Endodermal cell (in vitro differentiated cells): ENCODE measurements at places on chromosomes 6 and 20.

DNA sequence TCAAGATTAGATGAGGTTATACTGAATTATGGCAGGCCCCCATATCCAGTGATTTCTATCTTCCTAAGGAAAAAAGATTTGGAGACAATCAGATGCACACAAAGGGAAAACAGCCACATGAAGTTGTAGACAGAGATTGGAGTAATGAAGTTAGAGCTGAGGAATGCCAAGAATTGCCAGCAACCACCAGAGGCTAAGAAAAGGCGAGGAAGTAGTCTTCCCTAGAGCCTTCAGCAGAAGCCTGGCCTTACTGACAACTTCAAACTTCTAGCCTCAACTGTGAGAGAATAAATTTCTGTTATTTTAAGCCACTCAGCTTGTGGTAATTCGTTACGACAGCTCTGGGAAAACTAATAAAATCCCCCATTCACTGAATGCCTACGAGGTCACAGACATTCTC, 473.9 kb downstream of the COL12A1 start:
- no peak for DNase-seq

GRCh38 chr6:34888874-34889555, at the start of gene ANKS1A:
Gene ANKS1A, plus strand, starts transcription at chr6:34889255. Its CDS starts 148 bp downstream, at chr6:34889403.
- peak; percentile 96 for DNase-seq

DNA sequence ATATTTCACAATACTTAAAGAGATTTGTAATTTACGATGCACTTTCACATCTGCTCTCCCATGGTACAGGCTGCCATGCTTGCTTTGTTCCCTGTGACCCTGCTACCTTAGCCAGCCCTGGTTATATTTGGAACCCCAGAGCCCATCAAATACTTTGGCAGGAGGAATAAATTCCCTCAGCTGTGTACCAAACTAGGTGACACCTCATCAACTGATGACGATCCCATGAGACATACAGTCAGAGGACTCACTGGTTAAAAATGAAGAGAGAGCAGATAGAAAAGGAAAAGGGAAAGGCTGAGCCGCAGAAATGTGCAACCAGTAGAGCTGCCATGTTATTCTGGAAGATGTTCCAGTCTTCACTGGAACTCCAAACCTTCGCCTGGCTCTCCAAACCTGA, 120.0 kb downstream of the SIM1 start:
- no peak for DNase-seq

GRCh38 chr6:35483490-35483889, 13.4 kb downstream of the TEAD3 start:
- peak; percentile 36 for DNase-seq

DNA sequence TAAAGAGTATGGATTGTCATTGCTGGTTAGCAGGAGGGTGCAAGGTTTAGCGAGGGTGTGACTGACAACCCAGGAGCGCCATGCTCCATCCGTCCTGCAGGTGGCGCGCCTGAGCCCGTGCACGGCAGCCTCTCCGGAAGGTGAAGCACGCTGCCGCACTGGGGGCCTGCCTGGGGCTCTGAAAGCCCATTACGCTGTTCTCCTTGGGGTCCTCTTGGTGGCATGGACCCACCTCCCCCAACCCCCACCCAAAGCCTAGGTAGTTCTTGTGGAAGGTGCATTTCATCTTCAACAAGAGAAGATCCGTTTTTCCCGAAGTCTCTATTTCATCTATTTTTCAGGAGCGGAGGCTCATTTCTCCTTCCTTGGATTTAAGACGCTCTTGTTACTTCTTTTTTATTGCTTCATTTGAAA, 197.4 kb upstream of the KCNG1 start:
- DNase-seq, result peak; percentile 87

DNA sequence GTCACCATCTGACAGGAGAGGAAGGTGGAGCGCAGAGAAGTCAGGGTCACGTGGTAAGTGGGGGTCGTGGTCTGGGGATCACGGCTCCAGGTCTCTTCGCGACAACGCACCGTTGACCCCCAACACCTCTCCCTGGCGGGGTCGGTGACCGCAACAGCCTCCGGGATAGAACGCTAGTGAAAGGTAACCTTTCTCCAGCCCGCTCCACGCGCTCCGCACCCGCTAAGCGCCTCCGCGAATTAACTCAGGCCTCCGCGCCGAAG, 600 bp upstream of the SYNJ2 start:
- no peak for DNase-seq

DNA sequence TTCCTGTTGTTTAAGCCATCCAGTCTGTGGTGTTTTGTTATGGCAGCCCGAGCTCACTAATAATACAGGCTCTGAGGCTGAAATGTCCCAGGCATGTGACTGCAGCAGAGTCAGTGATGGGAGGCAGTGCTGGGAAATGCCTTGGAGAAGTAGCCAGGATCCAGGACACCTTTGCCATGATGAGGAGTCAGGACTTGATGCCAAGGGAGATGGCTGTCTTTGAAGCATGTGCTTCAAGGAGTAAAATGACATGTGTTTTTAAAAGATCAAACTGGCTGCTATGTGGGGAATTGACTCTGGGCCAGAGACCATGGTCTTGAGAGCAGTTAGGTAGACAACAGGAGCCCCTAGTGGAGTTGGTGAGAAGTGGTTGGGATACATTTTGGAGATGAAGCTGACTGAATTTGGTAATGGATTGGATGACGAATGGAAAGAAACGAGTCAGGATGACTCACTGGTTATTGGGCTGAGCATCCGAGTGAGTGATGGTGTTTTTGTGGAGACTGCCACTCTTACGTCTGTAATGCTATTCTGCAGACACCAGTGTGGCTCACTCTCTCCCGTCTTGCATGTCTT, 322.2 kb downstream of the PLCB1 start:
- DNase-seq, result peak; percentile 69

DNA sequence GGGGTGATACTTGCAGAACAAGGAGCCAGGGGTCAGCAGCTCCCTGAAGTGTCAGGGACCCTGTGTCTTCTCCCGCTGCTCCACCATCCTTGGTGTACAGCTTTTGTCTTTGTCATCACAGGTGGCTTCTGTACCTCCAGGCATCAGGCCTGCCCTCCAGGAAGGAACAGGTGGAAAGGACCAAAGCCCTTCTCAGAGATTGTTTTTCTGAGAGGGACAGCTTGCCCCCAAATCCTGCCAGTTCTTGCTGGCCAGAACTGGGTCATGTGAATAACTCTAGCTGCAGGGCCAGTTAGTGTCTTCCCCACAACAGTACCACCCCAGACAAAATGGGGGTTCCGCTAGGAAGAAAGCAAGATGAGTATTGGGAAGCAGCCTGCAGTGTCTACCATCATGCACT, 31.4 kb downstream of the SNPH start:
- DNase-seq, result no peak

DNA sequence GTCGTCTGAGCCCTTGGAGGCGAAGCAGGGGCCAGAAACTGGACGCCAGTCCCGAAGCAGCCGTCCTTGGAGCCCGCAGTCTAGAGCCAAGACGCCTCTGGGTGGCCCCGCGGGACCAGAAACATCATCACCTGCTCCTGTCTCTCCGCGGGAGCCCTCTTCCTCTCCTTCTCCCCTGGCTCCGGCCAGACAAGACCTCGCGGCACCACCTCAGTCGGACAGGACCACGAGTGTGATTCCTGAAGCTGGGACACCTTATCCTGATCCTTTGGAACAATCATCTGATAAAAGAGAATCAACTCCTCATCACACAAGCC, 416 bp downstream of the RSPH4A start:
- DNase-seq, result no peak

GRCh38 chr6:138543657-138544056, 44.4 kb upstream of the NHSL1 start:
- no peak for DNase-seq

DNA sequence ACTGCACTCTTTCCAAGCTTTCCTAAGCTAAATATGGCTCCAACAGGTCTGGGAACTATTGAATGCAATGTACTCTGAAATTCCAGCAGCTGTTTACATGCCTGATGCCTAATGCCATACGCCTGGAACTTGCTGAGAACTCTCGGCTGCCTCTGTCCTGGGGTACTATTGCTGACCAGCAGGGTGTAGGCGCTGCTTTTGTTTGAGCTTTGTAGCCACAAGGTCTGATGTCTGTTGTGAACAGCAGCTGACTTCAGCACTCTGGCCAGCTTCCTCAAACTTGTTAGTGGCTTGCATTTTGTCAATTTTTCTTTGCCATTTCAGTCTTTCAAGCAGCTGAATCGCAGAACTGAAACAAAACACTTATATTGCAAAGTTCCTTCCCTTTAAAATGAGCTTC, 26.7 kb downstream of the SAYSD1 start:
- peak; percentile 91 for DNase-seq

DNA sequence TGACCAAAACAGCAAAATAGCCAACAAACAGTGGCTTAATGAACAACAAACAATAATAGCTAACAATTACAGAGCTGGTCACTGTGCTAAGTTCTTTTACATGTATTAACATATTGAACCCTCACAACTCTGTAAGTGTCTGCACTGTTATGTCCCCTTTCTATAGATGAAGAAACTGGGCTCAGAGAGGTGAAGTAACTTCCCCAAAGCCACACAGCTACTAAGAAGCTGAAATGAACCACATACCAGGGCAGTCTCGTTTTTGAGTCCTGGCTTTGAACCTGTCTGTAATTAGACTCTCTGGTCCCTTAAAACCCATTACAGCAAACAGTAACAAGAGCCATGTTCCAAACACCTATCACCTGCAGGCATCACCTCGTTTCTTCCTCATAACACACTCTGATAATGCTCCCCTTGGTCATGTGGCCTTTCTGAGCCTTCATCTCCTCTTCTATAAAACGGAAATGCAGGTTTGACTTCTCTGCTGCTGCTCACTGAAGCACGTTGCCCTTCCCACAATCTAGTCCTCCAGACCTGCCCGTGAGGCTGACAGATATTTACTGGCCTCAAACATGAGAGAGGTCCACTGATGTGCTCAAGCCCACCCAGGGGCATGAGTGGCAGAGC, 23.3 kb downstream of the KCNK15 start:
- no peak for DNase-seq

GRCh38 chr6:83062225-83062624, 3.4 kb downstream of the UBE3D start:
- no peak for DNase-seq

GRCh38 chr20:63005862-63006539, 763 bp downstream of the BHLHE23 start:
- DNase-seq, result peak; percentile 77

GRCh38 chr20:17969278-17969883, 563 bp downstream of the MGME1 start:
- peak; percentile 82 for DNase-seq

DNA sequence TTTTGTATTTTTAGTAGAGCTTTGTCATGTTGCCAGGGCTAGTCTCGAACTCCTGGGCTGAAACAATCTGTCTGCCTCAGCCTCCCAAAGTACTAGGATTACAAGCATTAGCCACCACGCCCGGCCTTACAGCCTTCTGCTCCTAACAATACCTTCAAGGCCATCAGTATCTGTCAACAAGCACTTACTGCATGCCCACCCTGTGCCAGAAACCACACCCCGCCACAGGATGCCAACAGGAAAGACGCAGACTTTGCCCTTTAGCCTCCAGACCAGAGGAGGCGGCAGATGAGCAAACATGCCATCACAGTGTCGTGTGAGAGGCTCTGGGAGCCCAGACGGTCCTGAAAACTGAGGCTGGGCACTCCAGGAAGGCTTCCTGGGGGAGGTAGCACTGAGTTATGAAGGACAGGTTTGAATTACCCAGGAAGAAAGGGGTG, 34.7 kb upstream of the TGM3 start:
- DNase-seq, result no peak

DNA sequence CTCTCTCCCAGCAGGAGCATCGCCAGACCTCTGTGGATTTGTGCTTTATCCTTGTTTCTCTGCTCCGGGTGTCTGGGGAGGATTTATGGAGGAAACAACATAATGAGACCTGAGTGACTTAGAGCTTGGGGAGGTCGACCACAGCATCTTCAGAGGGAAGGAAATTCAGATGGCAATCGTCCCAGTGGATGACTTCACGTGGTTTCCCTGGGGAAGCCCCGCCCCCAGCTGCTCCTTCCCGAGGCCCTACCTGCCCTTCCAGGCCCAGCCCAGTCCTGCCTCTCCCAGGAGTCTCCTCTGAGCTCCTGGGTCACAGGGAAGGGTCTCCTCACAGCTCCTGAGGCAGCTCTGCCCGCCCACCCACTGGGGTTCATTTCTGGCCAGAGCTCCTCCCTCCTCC, 430.3 kb upstream of the SULF2 start:
- peak; percentile 64 for DNase-seq

DNA sequence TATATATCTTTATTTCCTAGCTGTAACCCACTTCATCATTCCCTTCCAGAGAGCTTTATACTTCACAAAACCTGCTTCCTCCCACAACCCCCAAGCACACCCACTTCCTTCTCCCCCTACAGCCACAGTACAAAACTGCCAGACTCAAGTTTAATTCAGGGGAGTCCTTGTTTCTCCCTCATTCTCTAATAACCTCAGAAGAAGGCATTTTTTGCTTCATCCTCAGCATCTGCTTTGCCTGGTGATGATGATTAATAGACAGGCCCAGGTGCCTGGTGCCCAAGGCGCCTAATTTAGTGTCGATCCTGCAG, 414.3 kb downstream of the KIF16B start:
- no peak for DNase-seq

- DNase-seq, result no peak
Measured at GRCh38 chr6:111666847-111667246, 61.2 kb upstream of the TRAF3IP2 start.

GRCh38 chr6:108464418-108465097, 96.2 kb upstream of the FOXO3 start:
- no peak for DNase-seq

DNA sequence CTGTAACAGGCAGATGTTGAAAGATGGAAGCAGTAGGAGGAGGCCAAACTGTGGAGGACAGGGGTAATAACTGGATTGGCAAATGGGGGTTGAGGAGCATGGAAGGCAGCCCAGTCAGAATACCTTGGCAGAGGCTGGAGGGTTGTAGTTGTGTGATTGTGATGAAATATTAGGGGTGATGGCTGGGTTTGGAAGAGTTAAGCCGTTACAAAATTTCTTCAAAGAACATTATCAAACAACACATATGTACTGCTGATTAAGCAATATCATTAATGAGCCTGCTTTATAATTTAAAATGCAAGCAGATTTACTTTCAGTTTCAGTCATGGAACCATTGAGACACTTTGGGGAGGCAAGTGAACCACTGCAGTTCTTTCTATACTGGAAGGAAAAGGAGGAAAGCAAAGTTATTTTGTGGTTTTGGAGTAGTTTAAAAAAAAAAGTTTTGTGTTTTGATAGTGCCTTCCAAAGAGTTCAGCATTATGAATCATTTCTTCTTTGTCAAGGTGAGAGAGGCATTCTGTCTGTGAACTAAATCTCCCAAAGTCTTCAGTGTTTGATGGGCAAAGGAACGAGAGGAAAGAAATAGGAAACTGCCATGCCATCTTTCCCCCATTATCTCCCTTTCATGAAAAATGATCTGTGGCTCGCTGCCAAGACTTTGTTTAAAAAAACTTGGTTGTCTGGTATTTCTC, 20.7 kb downstream of the FOXO3 start:
- DNase-seq, result no peak

- no peak for DNase-seq
Measured at GRCh38 chr20:2687514-2687913, 5.1 kb upstream of the EBF4 start.

- DNase-seq, result no peak
Measured at GRCh38 chr6:146883640-146884531, 285.1 kb downstream of the ADGB start.

- no peak for DNase-seq
Measured at GRCh38 chr6:11097476-11097875, 3.8 kb downstream of the SMIM13 start.

- no peak for DNase-seq
Measured at GRCh38 chr6:85044361-85044760, 280.0 kb upstream of the TBX18 start.
